Bronchial epithelial cell (primary cell): ENCODE measurements at places on chromosomes 4 and X. TPM values are rescaled to one million over a fixed set of nuclear protein-coding genes. Genes with fewer than 3 reads are reported as not detected.

DNA sequence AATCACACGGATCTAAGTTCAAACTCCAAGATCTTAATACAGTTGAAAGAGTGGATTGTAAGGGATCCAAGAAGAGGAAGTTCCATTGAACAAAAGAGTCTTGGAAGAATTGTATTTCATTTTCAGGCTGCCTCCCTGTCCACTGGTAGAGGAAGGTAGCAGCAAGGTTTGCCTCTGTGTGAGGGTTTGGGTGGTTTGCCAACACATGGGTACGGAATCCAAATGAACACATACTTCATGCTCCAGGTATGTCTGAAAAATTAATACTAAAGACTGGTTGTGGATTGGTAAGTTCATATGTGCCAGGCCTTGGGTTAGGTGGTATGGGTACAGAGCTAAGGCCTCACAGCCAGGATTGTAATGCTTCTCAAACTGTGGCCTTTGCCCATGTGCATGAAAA is 523.6 kb upstream of the BOD1L1 start:
- DNase-seq: no peak

DNA sequence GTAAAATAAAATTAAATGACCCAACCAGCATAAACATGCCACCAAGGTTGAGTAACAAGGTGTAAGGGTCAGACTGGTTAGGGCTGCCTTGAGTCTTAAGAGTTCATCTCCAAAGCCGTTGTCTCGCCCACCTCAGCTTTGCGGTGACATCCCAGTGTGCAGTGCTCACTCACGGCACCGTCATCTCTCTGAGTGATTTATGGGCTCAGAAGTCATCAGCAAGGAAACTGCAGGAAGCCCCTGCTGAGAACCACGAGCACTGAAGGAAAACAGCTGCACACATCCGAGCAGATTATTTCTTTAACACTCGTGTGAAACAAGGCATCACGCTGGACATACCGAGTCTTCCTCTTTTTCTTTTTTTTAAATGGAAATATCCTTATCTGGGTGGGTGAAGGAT is 411.1 kb downstream of the TRIML1 start:
- DNase-seq: no peak

GRCh38 chr4:123235431-123235830 is 161.2 kb upstream of the SPRY1 start:
- no peak for DNase-seq

- DNase-seq: no peak
These were observed 56.7 kb downstream of the FNIP2 start for GRCh38 chr4:158825433-158826036.

- no peak for DNase-seq
These were observed 722.5 kb downstream of the FAT4 start for GRCh38 chr4:126037231-126037630.

- no peak for DNase-seq
These were observed 149.5 kb downstream of the EDA2R start for GRCh38 chrX:66489339-66489738.

DNA sequence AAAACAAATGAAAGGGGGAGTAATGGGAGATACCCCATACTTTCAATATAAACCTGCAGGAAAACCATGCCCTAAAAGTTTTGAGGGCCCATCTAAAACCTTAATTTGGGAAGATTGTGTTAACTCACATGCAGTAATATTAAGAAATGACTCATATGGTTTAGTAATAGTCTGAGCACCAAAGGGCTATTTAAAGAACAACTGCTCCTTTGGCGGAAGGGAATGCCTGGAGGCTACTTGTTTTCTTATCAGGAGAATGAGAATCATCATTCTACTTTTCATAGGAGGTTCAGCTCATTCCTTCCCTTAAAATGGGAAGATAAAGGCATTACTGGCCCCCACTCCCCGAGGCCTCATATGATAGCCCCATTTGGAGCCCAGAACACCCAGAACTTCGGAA is 47.6 kb downstream of the SPIN3 start:
- peak; percentile 75 for DNase-seq

STK26 gene
- total RNA-seq: 47.9 and 49.9 TPM in 2 replicates

TMEM156 gene
- 2.0 and 3.4 TPM in 2 replicates for total RNA-seq
